ENCODE measurements at places on chromosomes 5 and 9. TPM values are rescaled to one million over a fixed set of nuclear protein-coding genes. Genes with fewer than 3 reads are reported as not detected.

- no peak for DNase-seq
Observed at GRCh38 chr5:60147791-60148190, 254.3 kb upstream of the PDE4D start.

DNA sequence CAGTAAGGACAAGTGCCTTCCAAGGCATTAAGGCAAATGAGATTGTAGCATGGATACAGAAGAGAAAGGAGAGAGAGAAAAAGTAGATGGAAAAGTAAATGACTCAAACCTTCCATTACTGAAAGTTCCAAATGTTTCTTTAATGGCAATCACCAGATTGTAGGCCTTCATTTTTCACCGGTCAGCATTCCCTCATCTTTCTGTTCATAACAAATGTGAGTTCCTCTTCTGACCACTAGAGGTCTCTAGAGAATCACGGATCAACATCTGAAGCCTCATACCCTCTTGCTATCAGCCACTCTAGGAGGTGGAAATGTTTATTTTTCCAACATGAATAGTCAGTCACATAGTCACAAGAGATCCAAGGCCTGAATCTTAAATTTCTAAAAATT is 73.6 kb upstream of the RPS23 start:
- no peak for DNase-seq

- DNase-seq, result no peak
Observed at GRCh38 chr9:112774006-112774996, 23.7 kb downstream of the SNX30 start.

DNA sequence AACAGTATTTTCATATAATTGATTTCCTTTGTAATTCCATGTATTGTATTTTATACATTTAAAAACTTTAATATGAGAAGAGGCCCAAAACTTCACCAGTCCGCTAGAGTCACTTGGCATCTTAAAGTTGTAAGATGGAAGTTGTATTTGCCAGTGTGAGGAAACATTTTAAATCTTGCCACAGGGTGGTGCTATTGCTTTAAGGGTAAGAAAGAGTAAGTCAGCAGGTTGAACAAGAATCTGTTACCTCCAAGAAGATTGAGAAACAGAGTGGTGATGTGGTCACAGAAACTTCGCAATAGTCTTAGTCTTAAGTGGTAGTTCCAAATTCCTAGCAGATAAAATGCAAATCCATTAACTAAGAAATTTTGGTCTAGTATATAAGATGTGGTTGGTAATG is 39.8 kb upstream of the RANBP6 start:
- DNase-seq, result no peak

DNA sequence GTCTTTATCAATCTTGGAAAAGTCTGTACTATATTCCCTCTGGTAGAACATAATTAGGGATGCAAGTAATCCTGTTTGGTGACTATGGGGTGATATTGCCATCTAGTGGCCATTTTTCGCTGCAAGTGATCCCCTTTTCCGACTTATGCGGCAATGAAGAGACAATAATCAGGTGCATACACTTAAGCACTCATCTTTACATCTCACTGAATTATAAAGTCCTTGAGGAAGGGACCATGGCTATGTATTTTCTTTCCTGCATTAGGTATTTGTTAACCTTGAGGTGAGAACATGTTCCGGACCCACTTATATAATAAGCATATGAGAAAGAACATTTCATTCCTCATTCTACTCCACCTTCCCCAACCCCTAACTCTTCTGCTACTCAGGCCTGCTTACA is 19.6 kb upstream of the LIX1 start:
- no peak for DNase-seq

PCDH1 gene
- not detected for total RNA-seq

EIF4E1B gene
- not detected for total RNA-seq

Data from CD4-positive, alpha-beta T cell (primary cell).